ENCODE measurements at places on chromosomes 1 and 21.

DNA sequence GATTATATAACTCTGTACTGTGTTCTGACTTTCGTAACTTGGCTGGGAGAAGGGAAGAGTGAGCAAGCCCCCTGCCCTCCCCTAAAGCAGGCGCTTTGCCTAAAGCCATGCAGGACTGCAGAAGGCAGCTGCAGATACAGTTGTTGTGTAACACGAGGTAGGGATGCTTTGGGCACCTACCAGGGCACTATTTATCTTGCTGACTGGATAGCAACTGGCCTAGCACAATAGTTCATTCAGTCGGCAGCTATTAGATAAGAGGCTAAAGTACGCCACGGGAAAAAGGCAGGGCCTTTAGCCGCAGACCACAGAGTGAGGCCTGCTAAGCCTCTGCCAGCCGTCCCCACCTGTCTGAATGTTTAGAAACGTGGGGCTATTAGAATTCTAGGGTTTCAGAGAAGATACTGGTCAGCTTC, 80.9 kb downstream of the TTC3 start:
- no peak for DNase-seq

- DNase-seq, result no peak
These were observed 14.8 kb downstream of the KCTD3 start for GRCh38 chr1:215581896-215582295.

- DNase-seq, result no peak
These were observed 61.7 kb downstream of the GPR137B start for GRCh38 chr1:236204039-236204438.

- DNase-seq, result no peak
These were observed 447.6 kb upstream of the PRMT6 start for GRCh38 chr1:106608841-106609240.

DNA sequence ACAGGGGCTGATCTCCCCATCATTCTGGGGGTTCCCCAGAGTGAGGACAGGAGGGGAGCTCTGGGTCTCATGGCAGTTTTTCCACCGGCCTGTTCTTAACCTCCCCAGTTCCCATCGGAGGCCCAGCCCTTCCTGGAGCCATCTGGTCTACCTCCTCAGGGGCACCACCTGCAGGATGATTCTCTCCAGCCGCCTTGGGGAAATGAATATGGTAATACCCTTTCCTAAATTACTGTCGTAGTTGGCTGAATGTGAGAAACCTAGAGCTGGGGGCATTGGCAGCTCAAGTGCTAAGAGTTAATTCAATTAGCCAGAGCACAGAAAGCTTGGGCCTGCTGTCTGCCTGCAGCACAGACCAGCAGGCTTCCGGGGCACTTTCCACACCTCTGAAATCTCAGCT, 64.9 kb downstream of the TAS1R2 start:
- DNase-seq, result no peak

DNA sequence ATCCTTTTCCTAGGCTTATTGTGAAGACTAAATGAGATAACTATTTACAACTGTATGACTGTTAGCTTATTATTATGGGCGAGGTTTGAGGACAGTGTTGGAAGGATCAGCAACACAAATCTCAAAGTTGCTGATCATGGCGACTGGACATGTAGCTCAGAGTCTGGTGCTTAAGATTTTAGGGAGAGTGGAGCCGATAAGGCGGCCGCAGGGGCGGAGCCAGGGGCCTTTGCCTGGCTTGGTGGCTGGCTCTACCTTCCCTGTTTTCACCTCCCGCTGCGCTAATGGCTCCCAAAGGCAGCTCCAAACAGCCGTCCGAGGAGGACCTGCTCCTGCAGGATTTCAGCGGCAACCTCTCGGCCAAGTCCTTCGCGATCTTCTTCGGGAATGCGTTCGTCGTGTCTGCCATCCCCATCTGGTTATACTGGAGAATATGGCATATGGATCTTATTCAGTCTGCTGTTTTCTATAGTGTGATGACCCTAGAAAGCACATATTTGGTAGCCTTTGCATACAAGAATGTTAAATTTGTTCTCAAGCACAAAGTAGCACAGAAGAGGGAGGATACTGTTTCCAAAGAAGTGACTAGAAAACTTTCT, 45.5 kb downstream of the GIPC2 start:
- no peak for DNase-seq

- no peak for DNase-seq
These were observed 126.4 kb upstream of the C1orf21 start for GRCh38 chr1:184260382-184260781.

GRCh38 chr1:62599044-62599443, 1.7 kb downstream of the ANGPTL3 start:
- no peak for DNase-seq

DNA sequence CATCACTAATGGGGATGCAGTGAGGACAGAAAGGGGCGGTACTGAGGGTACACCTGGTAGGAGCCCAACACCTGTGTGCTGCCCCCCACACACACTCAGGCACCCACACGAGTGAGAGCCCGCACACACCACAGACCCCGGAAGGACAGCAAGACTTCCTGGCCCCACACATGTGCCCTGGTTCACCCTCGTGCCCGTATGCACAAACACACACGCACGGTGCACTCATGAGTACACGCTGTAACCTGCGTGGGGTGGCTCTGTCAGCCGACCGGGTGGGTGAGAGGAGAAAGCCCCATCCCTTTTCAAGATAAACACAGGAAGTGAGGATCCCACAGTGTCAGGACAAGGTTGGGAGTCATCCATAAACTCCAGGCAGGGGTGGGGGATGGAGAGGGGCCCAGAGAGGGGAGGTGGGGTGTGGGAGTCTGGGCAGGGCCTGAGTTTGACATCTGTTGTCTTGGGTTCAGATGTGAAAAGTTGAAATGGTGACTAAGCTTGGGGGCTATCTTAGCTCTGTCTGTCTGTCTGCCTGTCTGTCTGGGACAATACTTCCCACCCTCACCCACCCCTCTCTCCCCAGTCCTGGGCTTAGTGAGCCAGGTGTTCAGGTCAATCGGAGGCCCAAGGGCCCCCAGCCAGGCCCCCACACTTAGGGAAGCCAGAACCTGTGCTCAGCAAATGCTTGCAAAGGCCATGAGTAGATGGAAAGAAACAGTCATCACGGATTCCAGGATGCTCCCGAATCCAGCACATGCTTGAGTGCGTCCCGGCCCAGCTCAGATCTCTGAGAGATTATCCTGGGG, 119.8 kb upstream of the ZBTB40 start:
- no peak for DNase-seq

GRCh38 chr1:14112613-14113012, 412.6 kb downstream of the PRDM2 start:
- DNase-seq, result no peak

DNA sequence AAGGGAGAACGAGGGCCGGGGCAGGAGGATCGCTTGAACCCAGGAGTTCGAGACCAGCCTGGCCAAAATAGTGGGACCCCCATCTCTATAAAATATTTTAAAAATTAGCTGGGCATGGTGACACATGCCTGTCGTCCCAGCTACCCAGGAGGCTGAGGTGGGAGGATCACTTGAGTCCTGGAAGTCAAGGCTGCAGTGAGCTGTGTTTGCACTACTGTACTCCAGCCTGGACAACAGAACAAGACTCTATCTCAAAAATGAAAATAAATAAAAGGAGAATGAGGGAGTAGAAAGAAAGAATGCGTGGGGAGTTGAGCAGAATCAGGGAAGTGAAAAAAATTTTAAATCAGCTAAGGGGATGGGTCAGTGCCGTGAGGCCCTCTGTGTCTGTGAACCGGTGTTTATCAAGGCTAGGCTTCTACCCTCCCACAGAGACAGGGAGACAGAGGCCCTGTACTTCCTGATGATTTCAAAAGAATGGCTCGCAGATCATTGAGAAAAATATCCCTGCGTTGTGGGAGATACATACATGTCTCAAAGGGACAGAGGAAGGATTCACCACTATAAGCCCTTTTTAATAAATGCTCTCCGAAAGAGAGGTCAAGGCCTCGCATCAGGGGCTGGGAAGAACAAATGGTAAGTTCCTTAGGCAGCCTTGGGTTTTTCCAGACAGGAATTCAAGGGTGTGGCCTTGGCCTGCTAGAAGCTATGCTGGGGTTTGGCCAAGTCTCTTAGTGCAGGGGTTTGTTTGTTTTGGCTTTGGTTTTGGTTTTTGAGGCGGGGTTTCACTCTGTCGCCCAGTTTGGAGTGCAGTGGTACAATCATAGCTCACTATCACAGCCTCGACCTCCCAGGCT, 20.7 kb downstream of the IL10RB start:
- DNase-seq, result no peak

DNA sequence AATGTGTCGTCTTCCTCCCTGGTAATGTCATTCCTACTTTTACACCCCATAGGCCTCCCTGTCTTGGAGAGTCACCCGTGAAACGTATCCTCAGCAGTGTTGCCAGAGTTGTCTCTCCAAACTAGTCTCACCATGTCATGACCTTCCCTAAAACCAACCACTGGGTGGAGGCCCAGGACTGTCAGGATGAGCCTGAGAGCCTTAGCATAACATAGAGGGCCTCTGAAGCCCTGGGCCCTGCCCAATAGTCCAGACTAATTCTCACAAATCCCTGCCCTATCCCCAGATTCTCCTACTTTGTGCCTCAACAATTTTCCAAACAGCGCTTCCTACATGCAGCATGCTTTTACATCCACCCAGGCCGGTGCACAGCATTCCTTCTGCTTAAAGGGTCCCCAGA, 29.3 kb upstream of the HSD3B1 start:
- no peak for DNase-seq

DNA sequence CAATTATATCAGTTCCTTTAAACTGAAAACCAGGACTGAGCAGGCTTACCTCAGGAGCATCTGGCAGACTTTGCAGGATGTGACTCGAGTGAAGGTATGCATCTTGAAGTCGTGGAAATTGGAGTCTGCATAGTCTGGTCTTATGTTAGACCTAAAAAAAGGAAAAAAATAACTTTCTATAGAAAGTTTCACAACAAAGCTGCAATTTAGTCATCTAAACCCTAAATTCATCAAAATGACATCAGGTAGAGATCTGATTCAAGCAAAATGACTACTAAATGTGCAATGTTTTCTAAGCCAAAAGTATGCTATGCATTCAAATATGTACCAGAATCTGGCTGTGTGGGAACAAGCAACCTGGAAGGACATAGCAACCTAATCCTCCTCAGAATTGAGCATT, 260.1 kb downstream of the VAV3 start:
- DNase-seq, result no peak

- no peak for DNase-seq
These were observed 30.1 kb upstream of the CSF3R start for GRCh38 chr1:36512842-36513241.

- no peak for DNase-seq
These were observed 437.3 kb downstream of the PLA2G4A start for GRCh38 chr1:187266051-187266450.

DNA sequence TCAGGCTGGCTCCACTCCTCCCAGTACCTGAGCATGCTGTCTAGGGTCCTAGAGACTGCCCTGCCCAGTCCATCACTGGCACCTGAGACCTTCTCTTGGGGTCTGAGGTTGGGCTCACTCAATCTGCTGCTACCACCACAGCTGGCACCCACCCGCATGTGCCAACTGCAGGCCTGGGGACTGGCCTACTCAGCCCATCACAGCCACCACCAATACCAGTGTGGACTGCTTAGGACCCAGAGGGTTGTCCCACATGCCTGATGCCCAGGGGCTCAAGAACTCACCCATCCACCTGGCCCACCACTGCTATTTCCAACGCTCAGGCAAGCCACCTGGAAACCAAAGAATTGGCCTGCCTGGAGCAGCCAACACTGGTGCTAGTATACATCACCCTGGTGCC, 63.5 kb downstream of the CYP4B1 start:
- DNase-seq, result no peak

DNA sequence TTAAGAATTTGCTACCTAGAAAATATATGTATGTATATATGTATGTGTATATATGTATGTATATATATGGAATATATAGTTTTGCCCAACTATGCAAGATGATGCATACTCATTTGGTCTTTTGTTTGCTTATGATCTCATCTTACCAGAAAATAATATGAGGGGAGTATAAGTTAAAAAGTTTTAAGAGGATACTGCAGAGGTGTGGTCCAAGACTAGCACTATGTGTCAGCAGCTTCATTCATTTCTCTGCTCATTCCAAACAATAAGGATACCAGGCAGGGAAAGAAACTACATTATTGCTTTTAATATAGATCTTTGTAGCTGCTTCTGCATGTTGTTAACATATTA, 22.8 kb downstream of the RCOR3 start:
- no peak for DNase-seq

GRCh38 chr1:173163222-173163621, 43.9 kb downstream of the TNFSF4 start:
- DNase-seq, result no peak

DNA sequence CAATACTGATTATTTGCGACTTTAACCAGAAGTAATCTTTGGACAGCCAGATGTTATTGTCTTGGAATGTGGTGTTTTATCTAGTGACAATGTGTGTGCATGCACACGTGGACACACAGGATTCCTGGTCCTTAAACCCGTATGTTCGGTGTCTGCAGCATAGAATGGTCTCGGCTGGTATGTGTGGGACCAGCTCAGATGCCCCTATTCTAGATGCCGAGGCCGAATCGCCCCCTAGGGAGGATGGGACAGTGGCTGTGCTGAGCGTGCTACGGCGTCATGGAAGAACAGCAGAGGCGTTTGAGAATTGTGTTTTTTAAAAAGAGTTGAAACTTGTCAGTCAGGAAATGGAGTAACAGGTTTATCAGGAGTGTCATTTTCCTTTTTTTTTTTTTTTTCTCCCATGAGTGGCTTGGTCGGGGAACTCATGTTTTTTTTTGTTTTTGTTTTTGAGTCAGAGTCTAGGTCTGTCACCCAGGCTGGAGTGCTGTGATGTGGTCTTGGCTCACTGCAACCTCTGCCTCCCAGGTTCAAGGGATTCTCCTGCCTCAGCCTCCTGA, 30.1 kb downstream of the SKI start:
- no peak for DNase-seq

- DNase-seq, result no peak
These were observed 16.6 kb downstream of the CASZ1 start for GRCh38 chr1:10779841-10780240.

- no peak for DNase-seq
These were observed 100.0 kb upstream of the NRIP1 start for GRCh38 chr21:15164678-15165303.

DNA sequence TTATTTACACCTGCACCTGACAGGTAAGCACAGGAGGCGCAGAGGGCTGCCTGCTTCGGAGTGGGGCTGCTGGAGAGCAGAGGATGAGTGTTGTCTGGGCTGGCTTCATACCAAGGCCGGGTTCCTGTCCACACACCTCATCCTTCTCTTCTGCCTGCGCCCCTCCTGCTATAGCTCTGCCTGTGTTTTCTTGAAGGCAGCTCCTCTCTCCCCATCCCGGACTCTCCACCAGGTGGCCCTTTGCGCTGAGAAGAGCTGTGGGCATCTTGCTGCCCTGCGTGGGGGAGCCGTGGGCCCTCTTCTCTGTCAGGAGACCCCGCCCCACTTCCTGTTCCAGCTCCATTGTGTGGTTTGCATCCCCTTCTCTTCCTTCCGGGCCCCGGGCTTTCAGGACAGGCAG, 35.0 kb downstream of the ARHGEF10L start:
- no peak for DNase-seq

Data from bone marrow (tissue), 2 donors.